ENCODE measurements at places on chromosomes 2 and 18.

DNA sequence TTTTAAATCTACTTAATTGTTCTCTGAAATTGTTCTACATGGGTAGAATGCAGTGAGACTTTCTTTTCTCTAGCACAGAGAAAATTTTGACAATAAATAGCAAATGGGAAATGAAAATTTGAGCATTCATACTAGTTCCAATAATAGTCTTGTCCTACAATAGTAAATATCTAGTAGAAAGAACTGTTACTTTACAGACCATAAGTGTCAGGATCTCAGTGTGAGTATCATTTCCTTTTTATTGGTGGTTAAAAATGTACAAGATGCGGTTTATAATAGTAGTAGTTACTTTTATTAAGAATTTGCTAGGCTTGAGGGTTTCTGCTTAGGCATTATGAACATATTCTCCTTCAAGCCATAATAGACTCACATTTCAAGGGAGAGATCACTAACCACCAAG is 43.2 kb downstream of the KCNE4 start:
- no peak for DNase-seq

GRCh38 chr2:74739733-74740241 is 85.7 kb downstream of the SEMA4F start:
- DNase-seq = no peak

DNA sequence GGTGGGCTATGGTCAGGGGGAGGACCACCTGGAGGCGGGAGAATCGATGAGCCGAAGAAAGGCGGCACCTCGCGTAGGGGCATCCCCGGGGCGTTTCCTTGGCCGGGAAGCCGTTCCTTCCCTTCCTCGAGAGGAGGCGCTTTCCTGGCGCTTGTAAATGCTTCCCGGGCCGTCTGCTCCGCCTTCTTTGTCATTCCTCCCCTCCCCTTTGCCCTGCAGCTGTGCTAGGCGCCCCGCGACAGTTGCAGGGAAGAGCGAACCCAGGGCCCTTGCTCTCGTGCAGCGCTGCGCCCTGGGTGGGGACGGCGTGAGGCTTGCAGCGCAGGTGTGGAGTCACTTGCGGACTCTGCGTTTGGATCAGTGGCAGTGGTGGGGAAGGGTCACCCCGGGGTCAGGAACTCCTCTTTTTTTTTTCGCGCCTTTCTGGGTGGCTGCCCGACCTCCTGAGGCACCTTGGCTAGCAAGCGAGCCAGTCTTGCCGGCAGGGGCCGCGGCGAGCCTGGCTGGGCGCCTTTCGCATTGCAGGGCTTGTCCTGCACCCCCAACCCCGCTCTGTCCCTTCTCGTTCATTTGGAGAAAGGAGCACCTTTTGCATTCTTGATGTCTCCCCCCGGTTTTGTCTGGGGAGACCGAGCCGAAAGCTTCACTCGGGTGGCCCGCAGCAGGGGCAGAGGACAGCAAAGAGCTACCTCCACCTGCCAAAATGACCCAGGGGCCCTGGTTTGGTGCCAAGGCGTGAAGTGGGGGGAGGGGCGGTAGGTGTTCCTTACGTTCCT is 858 bp downstream of the KCNS3 start:
- DNase-seq = no peak

GRCh38 chr2:61448229-61448628 is 22.7 kb downstream of the USP34 start:
- DNase-seq = no peak

DNA sequence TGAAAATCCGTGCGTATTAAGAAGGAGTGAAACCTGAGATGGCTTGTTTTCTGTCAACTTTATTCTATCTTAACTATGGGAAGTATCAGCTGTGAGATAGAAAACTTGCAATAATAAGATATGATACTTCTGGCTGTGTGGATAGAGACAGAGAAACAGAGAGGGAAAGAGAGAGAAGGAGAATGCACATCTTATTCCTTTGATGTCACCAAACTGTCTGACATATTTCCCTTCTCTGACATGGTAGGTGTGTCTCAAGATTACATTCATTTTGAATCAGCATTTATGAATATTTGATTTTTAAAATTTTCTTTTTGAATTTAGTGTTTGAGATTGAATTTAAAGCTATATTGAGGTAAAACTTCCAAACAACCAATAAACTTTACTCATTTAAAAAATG is 69.4 kb downstream of the CDC42EP3 start:
- no peak for DNase-seq

DNA sequence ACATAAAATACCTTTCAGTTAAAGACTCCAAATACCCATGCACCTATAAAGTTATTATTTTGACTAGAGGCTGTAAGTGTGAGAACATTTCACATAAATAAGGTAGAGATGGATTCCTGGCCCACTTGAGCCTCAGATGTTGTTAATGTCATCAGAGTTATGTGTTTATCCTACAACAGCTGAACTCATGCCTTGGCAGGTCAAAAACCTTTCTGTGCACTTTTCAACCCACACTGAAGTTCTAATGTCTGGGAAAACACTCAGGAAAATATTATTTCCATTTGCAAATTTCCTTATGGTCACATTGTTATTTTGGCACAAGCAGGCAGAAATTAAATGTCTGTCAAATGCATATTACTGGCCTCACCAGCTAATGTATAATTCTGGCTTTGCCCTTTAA is 209.2 kb downstream of the LNPK start:
- DNase-seq = no peak

GRCh38 chr2:110115291-110116032 is at the start of gene MALL:
Gene MALL, minus strand, starts transcription at chr2:110115822. Its CDS starts 30 bp downstream, at chr2:110115792.
- DNase-seq = no peak

DNA sequence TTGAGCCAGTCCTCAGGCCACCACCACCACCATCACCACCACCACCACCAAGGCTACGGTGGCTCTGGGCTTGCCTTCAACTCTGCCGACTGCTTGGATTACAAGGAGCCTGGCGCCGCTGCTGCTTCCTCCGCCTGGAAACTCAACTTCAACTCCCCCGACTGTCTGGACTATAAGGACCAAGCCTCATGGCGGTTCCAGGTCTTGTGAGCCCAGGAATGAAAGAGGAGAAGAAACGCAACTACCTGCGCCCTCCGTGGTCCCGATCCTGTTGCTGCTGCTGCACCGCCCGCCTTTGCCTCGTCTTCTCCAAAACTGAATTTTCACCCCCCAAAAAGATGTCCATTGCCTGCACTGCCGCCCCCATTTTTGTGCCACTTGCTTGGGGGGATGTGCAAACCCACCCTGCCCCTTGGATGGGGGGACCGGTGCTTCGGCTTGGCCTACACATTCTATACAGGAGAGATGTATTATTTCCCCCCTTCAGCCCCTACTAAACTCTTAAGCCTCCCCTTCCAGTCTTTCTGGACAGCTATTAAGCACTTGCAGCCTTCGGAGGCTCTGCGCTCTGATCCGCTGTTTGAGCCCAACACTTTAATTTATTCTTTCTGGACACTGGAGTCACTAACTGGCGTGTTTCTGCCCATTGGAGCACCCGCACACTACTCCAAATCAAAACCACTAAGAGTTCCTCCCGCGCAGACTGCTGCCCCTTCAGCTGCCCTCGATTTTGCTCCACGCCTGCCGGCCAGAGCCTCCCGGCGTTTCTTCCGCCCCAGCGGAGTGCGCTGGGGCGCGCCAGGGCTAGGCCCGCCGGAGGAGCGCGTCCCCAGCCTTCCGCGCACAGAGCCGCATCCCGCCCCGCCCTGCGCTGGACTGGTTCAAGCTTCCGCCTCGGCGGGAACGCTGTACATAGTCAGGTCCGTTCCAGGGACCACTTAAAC is 5.7 kb downstream of the OTX1 start:
- DNase-seq = no peak

Measured in CD4-positive, alpha-beta T cell treated with Interleukin-1 beta for 1 hour (primary cell).